ENCODE measurements at places on chromosomes 4 and X. TPM values are rescaled to one million over a fixed set of nuclear protein-coding genes. Genes with fewer than 3 reads are reported as not detected.

- H3K4me3 ChIP-seq: no peak overlapping the region
- no peaks in the 10 kb centered on the region for H3K36me3 ChIP-seq
- H3K27me3 ChIP-seq: no peaks in the 10 kb centered on the region
- no peak overlapping the region for H3K27ac ChIP-seq
- DNase-seq: no peak
- H3K4me1 ChIP-seq: no peaks in the 10 kb centered on the region
Measured at GRCh38 chrX:68755616-68756125, 73.2 kb upstream of the EFNB1 start.

GRCh38 chr4:118889312-118889691, 648 bp downstream of the SYNPO2 start:
- H3K4me3 ChIP-seq: peak overlapping the region; percentile 55
- no peaks in the 10 kb centered on the region for H3K36me3 ChIP-seq
- H3K27me3 ChIP-seq: no peaks in the 10 kb centered on the region
- peak overlapping the region; percentile 45 for H3K27ac ChIP-seq
- no peak for DNase-seq

DNA sequence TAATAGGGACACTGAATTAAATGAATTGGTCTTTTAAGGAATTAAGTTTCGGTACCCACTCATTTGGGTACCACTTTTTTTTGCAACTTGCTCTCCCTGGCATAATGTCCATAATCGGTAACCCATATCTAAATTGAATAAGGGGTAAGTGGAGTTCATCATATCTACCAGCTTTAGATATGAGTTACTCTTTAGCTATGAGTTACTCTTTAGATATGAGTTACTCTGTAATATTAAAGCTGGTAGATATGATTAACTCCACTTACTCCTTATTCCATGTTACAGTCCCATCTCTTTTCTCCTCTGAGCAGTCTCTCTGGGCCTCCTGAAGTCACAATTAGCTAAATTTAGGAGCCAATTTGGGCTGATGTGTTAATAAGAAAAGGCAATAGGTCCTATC, 85.7 kb downstream of the TEX13C start:
- no peak overlapping the region for H3K4me3 ChIP-seq
- H3K4me1 ChIP-seq: no peaks in the 10 kb centered on the region
- no peaks in the 10 kb centered on the region for H3K27me3 ChIP-seq
- no peak for DNase-seq

CFAP99 gene
- total RNA-seq: not detected

SLIT2 gene
- 3.3 TPM for total RNA-seq

MEPE gene
- total RNA-seq: not detected

- H3K4me3 ChIP-seq: no peak overlapping the region
- DNase-seq: no peak
- no peak overlapping the region for H3K27ac ChIP-seq
- H3K27me3 ChIP-seq: no peaks in the 10 kb centered on the region
- H3K4me1 ChIP-seq: peaks cover 13% of the 10 kb centered on the region
Measured at GRCh38 chrX:153947009-153947769, 2.7 kb upstream of the RENBP start.

GRCh38 chr4:70583952-70584834, 7.9 kb upstream of the AMBN start:
- no peak for DNase-seq
- H3K4me1 ChIP-seq: no peaks in the 10 kb centered on the region
- no peaks in the 10 kb centered on the region for H3K36me3 ChIP-seq
- no peak overlapping the region for H3K4me3 ChIP-seq

MAGEB2 gene
- not detected for total RNA-seq

All from suprapubic skin (tissue), 4 donors.